Stimulated activated CD8-positive, alpha-beta memory T cell treated with anti-CD3 and anti-CD28 coated beads, Interleukin-7, amount 100 ng/mL, for 1 hour (primary cell): ENCODE measurements at places on chromosomes 4 and X.

DNA sequence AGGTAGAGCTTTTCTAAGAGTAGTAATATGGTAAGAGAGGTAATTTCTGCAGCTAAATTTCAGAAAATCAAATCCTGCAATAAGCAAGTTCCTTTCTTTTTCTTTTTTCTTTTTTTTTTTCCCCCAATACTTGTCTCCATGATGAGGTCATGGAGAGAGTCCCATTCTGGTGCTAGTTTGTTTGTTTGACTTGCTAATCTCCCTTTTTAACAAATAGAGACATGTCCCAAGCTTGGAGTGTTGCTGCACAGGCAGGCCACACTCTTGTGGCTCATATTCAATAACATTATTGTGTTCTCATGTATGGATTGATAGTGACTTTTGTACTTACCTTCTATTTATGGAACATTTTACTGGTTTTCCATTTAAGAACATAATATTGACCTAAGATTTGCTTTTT, 25.5 kb downstream of the PTPN13 start:
- DNase-seq: no peak

GRCh38 chr4:81724925-81725329, 253.2 kb upstream of the RASGEF1B start:
- DNase-seq: no peak

DNA sequence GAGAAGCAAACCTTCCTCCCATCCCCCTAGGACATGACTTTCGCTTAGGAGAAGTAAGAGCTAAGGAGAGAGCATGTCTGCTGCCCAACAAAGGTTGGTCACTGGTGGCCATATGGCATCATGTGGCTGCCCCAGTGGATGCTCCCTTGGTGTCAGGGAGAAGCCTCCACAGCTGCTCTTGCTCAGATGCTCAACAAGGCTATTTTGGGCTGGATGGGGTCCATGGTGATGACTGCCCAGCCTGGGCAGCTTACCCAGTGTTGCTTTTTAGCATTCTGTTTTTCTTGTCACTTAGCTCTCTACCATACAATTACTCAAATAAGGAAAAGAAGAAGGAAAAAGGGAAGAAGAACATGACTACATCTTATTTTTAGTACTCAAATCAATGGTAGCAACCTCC, 48.9 kb upstream of the PPARGC1A start:
- no peak for DNase-seq

DNA sequence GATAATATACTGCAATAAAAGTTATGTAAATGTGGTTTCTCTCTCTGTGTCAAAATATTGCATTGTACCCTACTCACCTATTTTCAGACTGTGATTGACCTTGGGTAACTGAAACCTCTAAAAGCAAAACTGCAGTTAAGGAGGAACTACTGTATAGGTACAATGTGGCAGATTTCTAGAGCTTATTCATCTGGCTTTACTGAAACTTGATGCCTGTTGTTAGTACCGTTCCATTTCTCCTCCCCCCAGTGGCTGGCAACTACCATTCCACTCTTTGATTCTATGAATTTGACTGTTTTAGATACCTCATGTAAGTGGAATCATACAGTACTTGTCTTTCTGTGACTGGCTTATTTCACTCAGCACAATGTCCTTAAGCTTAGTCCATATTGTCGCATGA, 61.9 kb downstream of the HOPX start:
- DNase-seq: no peak

GRCh38 chr4:116358633-116359222, 726.6 kb downstream of the TRAM1L1 start:
- DNase-seq: no peak

GRCh38 chrX:153862369-153863250, 23.4 kb downstream of the L1CAM start:
- no peak for DNase-seq

DNA sequence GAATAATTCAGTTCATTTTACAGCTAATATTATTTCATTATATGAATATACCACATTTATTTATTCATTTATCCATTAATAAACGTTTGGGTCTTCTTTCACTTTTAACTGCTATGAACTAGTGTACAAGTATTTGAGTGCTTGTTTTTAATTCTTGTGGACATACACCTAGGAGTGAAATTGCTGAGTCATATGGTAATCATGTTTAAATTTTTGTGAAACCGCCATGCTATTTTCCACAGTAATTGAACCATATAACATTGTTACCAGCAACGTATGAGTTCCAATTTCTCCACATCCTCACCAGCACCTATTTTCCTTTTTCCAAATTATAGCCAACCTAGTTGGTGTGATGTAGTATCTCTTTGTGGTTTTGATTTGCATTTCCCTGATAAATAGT, 388.2 kb downstream of the MAGEE1 start:
- no peak for DNase-seq

DNA sequence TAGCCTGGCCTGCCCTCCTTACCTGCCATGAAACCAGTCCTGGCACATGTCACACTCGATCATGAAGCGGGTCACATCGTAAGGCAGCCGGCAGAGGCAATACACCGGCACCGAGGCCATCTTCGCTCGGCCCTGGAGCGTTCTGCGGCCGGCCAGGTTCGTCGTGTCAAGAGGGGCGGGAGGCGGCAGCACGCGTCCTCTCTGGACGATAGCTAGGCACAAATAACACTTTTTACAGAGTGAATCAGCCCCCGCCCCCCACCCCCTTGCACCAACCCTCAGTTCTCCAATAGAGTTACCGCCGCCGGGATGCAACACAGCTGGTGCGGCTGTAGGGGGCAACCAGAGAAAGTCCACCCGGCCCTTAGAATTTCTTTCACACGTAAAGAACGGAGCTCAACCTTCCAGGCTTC, 1.7 kb downstream of the PHF8 start:
- DNase-seq: no peak

DNA sequence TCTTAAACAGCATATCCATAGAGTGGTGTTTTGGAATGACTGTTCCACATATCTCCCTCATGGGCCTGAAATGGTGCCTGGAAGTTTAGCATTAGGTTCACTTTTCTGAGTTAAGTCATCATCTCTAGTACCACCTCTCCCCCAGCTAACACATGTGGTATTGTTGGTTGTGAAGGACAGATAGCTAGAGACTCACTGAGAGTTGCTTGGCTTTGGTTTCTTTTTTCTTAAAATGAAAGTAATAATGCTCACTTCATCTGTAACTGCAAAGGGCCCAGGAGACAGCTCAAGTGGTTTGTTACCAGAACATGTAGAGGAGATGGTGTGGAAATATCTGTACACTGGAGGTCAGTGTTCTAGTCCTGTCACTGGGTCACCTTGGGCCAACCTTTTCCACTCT, 90.9 kb downstream of the EFNB1 start:
- no peak for DNase-seq

DNA sequence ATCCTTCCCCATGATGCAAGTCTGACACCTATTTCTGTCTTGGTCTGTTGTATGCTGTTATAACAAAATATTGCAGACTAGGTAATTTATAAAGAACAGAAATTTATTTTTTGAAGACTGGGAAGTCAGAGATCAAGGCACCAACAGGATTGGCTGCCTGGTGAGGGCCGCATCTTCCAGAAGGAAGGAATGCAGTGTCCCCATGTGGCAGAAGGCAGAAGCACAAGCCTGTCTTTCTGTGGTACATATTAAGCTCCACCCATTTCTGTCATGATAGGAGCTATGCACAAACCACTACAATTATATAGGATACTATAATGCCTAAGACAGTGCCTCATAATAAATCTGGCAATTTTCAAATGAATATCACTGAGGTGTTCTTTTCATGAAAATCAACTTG, 502.3 kb upstream of the DIAPH2 start:
- DNase-seq: no peak

- no peak for DNase-seq
These were observed 10.4 kb downstream of the ACOT9 start for GRCh38 chrX:23732704-23733103.

DNA sequence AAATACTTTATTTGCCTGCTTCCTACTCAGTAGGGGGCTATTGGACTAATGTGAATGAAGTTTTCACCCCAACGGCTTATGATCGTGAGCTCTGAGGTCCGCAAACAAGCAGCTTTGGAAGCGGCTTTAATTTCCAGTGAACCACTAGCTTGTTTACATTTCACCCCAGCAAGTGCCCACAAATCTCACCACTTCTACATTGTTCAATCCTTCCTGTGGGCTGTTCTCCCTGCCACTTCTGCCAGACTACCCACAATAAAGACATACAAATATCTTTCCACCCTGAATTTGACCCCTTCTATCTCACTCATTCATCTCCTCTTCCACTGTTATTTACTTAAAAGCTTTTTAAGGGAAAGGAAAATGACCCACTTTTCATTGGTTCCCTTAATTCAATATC, 98.0 kb downstream of the CDS1 start:
- DNase-seq: no peak

- no peak for DNase-seq
These were observed 150.5 kb downstream of the ZNF330 start for GRCh38 chr4:141371206-141371605.

GRCh38 chr4:5814421-5814820, 78.5 kb downstream of the CRMP1 start:
- DNase-seq: no peak

DNA sequence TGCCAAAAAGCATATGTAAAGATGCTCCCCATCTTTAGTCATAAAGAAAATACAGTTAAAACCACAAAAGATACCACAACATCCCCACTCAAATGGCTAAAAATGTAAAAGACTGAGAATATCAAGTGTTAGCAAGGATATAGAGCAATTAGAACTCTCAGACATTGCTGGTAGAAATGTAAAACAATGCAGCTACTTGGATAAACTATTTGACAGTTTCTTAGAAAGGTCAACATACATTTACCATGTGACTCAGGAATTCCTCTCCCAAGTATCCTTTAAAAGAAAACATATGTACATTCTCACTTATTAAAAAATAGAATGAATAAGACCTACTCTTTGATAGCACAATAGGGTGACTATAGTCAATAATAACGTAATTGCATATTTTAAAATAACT, 173.7 kb downstream of the HNRNPD start:
- no peak for DNase-seq

DNA sequence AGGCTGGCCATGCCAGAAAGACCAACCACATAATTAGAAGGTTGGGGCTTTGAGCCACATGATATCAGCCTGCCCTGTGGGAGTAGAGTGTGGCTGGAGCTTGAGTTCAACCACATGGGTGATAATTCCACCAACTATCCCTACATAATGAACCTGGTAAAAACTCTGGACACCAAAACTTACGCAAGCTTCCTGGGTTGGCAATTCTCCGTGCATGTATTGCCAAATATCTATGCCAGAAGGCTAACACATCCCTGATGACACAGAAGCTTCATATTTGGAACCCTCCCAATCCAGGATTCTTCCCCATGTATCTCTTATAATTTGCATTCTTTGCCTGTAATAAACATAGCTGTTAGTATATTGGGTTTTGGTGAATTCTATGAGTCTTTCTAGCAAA, 68.2 kb downstream of the FUNDC1 start:
- no peak for DNase-seq

GRCh38 chrX:15350329-15350996, 15.1 kb upstream of the PIGA start:
- no peak for DNase-seq

- DNase-seq: no peak
These were observed 877 bp downstream of the GPRASP1 start for GRCh38 chrX:102652031-102652688.

GRCh38 chr4:73170518-73171198, 87.9 kb downstream of the ANKRD17 start:
- DNase-seq: no peak

- no peak for DNase-seq
These were observed 239.9 kb downstream of the MAML3 start for GRCh38 chr4:139913995-139914598.

DNA sequence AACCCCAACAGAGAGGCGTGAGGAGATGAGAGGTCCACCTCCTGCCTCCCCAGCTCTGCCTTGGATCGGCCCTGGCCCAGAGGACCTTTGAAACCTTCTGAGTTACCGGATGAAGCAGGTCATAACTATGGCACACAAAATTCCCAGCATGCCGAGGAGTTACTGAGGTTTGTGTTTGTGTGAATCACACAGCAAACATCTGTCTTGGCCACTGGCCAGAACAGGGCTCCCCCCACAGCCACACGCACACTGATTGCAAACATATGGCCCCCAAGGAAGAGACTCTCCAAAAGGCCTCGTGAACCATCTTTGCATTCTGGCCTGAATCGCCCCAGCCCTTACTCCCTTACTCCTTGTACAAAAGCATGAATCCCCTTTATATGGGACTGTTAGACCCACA, 18.9 kb downstream of the RPS4X start:
- DNase-seq: no peak

- no peak for DNase-seq
These were observed 69.2 kb upstream of the GRID2 start for GRCh38 chr4:92234393-92235176.

DNA sequence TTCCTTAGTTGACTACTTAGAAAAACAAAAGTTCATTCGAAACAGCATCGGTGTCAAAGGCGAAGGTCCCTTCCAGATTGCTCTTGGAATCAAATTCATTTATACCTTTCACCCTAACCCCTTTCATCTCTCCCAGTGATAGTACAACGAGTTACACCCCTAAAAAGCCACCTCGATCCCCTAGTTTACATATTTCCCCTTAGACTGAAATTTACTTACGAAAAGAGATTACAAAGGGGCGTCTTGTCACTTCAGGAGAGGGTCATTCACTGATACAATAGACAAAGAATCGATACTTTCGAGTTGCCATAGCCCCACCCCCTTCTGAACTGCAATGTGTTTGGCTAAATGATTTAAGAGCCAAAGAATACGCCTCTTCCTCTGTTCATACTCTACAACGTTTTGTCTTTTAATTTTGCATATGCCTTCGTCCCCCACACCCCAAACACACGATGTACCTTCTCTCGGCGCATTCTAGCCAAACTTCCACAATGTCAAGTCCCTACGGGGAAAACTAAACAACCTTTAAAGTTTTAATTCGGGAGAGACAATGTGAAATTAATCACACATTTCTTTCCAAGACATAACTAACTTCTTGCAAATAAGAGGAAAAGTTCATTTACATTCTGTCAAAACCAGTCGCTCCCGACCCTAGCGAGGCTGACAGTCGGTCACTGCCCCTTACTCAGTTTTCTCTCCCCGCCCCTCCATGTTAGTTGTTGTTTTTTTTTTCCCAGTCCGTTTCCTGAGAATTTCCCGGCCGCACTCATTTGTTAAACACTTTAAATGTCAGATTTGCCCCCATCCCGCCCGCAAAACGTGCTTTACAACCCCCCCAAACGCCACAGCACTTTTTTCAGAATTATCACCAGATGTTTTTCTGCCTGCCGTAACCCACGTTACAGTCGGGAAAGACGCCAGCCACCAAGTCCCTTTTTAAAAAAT, 88.6 kb downstream of the HPRT1 start:
- DNase-seq: no peak
